Lower lobe of right lung (tissue), 2 donors: ENCODE measurements at places on chromosomes 16 and 17.

- DNase-seq, result no peak
Observed at GRCh38 chr17:76797241-76797840, 59.4 kb downstream of the MFSD11 start.

DNA sequence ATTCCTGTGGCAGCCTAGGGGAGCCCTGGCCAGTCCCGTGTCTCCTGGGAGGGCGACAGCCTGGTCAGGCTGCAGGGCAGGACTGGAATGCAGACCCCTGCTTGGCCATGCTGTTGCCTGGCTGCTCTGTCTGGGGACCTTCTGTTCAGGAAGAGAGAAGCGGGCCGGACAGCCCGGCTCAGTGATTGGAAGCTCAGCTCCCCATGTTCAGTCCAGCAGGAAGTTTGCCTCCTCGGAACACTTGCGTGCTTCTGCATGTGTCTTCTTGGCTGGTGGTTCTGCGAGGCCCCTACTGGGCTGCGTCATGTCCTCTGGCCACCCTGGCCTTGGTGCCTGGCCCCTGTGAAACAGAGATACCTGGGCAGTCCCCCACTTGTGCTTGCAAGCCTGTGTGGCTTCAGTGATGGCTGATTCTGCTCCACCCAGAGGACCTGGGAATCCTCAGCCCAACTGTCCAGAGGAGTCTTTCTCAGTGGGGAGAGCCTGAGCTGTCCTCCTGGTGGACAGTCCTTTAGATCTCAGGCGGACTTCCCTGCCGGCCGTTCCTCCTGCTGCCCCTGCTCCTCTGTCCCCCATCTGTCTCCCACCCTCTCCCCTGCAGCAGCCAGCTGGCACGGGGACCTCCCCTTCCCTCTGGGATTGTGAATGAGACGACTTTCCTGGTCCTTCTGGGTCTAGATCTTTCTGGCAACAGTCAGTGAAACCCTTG lies 279.5 kb downstream of the SEC14L1 start:
- DNase-seq, result no peak

DNA sequence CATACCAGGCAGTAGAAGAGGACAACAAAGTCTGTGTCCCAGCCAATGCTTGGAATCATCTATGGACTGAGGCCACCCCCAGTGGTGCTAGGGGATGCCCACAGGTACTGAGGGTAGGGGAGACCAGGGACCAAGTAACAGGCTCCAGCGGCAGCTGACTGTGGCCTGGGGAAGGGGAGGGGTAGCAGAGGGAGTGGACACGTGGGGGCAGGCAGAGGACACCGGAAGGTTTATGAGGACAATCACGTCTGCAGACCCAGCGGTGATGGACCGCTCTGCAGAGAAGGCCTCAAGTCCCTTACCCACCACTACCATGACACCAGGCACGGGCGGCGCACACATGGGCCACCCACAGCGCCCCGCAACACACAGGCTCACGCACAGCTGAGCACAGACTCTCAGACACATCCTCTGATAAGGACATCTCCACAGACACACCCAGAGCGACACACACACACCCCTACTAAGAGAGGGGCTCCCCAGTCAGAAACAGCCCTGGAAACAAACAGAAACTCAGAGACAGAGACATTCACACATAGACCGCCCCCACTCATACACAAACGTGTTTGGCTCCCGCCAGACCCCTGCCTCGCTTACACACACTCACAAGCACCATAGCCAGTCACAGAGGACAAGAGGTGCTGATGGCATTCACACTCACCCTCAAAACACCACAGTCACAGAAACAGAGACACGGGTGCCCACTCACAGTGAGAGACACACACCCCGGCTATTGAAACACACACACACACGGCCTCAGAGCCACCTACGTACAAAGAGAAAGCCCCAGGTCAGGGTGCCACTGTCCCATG lies 35.8 kb downstream of the SRCIN1 start:
- no peak for DNase-seq

DNA sequence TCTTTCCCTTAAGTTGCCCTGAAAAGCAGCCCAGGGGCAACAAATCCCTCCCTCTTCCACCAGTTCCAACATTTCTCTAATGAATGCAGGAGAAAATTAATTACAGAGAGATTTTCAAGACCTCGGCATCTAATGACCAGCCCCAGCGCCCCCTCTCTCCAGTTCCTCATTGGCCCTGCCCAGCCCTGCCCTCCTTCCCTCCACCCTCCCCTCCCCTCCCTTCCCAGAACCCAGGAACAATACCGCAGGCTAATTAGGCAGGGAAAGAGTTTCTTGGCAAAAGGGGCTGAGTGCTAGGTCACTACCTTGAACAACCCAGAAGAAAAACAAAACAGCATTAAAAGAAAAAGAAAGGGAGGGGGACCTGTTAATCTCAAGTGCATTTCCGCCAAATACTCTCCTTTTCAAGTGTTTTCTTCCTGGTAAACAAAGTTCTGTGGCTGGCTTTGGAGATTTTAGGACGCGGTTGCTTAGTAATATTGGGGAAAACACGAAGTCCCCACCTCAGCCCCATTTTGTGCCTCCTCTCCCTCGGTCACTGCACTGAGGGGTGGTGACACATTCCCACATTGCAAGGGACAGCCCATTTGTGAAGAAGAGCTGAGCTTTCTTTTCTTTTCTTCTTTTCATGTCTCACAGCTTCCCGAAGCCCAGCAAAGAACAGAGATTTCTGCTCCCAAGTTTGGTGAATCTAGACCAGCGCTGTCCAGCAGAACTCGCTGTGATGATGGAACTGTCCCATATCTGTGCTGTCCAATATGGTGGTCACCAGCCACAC lies 215.4 kb downstream of the SOX9 start:
- DNase-seq, result no peak

GRCh38 chr17:47741109-47741792 lies 8.2 kb downstream of the TBX21 start:
- DNase-seq, result no peak

DNA sequence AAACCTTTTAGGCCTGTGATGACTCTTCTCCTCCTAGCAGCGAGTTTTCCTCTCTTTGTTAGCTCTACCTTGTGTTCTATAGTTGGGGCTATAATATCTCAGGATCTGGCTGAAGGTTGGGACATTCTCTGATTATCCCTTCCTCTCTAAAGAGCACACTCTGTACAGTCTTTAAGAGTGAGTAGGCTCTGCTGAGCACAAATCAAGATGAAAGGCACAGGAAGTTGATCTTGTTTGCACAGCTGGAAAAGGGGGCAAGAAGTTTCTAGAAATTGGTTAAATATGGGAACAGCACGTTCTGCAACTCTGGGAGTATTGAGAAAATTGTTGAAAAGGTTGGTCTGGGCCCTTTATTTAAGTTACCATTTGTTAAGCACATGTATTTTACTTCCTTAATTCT lies 240.9 kb downstream of the CDH11 start:
- no peak for DNase-seq

DNA sequence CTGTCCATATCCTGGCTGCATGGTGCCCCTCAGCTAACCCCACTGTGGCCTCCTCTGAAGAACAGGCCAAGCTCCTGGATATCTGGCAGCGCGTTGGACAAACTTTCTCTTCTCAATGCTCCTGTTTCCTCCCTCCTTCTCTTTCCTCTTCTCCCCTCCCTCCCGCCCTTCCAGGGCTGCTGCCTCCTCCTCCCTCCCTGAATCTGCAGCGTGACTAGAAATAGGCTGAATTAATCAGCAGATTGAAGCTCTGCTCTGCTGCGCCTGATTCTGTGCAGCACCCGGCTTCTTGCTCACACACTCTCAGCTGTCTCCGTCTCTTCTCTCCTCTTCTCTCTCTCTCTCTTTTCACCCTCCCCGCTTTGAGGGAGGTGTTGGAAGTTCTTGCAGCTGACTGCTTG lies 19.8 kb downstream of the TMEM94 start:
- DNase-seq, result no peak

GRCh38 chr17:63390090-63390489 lies 56.0 kb downstream of the CYB561 start:
- DNase-seq, result no peak
